ENCODE measurements at places on chromosomes 4 and X.

GRCh38 chrX:30777575-30777974 is 111.5 kb downstream of the TAB3 start:
- DNase-seq = no peak

DNA sequence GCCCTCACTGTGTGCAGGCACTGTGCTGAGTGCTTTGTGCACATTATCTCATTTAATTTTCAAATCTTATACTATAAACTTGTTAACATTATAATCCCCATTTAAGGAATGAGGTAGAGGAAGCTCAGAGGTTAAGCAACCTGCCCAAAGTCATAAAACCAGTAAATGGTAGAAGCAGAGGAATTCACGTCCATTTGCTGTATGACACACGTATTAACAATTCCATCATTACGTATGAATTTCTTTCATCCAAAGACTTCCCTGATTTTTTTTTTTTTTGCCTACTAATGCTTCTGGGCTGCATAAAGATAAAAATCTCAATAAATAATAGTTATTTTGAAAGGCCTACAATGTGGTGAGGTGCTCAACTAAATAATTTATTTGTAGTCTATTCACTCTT is 64.5 kb upstream of the H2AZ1 start:
- no peak for DNase-seq

DNA sequence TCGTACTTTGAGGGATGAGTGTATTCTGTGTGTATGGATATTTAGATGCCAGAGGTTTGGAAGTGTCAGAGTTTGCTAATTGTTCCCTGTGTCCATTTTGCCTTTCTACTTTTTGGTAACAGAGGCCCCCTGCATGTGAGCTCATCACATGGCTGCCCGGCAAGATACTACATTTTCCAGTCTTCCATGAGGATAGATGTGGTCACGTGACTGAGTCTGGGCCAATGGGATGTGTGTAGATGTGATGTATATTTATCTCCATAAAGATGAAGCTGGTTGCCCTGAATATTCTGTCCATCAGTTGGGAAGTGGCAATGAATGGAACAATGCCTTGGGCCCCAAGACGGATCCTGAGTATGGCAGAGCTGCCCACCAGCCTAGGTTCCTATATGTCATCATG is 29.0 kb upstream of the SMS start:
- no peak for DNase-seq

GRCh38 chr4:20532871-20533870 is 167.1 kb upstream of the PACRGL start:
- DNase-seq = no peak

- DNase-seq = no peak
Observed at GRCh38 chr4:152422817-152423320, 113.0 kb downstream of the FBXW7 start.

GRCh38 chr4:80322716-80323115 is 12.8 kb upstream of the CFAP299 start:
- no peak for DNase-seq

- no peak for DNase-seq
Observed at GRCh38 chr4:74555231-74555630, 110.3 kb downstream of the AREG start.

DNA sequence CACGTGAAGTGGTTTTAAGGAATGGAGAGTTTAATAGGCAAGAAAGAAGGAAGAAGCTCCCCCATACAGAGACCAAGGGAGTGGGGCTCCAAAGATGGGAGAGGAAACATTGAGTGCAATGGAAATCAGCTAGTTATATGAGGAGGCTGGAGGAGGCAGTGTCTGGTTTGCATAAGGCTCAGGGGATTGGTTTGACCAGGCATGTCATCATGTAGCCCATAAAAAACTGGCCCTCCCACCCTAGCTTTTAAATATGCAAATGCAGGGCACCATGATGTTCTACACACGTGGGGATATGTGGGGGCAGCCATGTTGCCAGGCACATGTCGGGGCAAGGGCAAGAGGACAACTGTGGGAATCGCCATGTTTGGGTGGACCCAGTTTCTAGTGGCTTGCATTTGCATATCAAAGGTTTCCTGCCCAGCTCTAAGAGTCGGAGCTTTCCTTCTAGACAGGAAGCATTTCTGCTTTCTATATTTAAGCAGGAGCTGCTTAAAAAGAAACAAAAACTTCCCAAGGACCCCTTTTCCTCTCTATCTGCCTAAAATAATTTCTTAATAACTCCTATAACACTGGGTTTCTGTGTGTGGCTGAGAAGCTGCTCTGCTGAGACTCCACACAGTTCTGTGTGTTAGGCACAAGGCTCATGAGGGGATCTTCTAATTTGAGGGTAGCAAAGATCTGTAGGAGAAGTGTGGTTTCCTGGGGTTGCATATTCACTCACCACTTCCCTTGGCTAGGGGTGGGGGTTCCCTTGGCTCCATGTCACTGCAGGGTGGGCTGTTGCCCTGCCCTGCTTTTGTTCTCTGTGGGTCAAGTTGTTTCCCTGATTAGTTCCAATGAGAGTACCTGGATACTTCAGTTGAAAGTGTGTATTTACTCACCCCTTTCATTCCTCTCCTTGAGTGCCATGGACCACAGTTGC is 113.5 kb downstream of the VSIG4 start:
- DNase-seq = peak; percentile 25

DNA sequence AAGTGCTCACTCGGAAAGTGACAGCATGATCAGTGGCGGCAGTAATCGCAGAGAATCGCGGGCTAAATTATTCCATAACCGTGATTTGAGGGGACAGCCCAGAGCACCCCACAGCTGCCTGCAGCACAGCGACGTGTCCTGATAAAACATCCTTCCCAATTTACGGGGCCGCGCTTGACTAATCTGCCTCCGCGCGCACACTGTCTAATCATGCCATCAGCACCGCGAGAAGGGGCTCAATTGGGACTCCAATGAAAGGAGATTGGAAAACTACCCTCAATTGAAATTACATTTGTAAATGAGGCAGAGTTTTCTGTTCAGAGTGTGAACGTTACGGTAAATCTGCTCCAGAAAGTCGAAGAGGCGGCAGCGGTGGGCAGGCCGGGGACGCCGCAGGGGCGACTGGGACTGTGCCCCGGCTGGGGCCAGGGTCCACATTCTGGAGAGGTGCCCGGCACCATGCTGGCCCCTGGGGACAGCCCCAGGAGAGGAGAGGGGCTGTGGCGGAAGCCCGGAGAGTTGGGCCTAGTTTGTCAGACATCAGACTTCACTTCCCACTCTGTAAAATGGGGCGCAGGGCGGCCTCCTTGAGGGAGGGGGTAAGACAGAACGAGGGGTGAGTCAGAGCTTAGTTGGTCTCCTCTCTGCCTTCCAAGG is 107.7 kb downstream of the FAM53A start:
- no peak for DNase-seq

DNA sequence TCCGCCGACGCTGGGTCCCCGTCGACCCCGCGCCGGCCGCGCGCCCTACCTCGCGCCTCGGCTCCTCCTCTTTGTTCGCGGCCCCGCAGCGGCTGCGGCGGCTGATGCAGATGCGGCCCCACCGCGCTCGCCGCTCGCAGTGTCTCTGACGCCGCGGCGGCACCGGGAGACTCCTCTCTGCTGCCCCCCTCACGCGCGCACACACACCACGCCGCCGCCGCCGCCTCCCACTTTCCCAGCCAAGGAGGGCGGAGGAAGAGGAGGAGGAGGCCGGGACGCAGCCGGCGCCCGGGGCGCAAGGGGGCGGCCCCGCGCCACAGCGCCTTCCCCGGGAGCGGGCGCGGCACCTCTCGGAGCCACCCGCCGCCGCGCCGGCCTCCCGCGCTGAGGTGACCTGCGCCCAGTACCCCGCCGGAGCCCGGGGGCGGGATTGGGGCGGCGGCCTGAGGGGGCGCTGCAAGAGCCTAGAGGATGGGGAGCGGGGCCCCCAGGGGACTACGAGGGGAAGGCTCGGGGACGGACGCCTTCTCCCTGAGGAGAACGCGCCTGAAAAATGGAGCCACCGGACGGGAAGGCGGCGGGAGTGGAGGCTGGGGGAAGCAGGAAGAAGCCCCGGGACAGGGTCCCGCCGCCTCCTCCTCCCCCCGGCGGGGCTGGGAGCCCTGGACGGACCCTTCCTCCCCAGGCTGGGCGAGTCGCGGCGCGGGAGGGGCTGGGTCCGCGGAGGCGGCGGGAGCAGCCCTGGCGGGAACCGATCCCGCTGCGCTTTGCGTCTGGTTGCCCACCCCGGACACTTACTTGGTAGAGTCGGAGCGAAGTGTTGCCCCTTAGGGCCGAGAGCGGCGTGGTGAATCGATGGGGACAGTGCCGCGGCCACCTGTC is at the start of gene SH3RF1:
SH3RF1 (minus strand) TSS at position 147 of the 882 bp plus-strand sequence. CDS start 1,744 bp downstream, outside the sequence.
- no peak for DNase-seq

DNA sequence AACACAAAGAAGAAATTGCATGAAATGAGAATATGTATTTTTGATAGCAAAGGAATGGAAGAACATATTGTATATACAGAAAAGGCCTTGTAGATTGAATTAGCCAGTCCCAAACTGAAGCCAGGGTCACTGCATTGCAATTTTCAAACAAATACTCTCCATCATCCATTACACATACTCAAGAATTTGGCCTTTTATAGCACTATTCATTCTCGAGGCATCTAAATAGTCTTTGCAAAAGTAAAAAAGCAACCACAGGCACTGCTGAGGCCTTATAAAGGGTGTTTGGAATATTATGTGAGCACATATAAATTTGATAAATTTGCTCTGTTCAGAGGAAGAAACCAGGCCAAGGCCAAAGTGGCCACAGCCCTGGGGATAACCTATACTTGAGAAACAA is 123.0 kb downstream of the ZNF827 start:
- DNase-seq = no peak

GRCh38 chr4:97589481-97590196 is 553.6 kb downstream of the STPG2 start:
- DNase-seq = no peak
